ENCODE measurements at places on chromosomes 12 and 14.

DNA sequence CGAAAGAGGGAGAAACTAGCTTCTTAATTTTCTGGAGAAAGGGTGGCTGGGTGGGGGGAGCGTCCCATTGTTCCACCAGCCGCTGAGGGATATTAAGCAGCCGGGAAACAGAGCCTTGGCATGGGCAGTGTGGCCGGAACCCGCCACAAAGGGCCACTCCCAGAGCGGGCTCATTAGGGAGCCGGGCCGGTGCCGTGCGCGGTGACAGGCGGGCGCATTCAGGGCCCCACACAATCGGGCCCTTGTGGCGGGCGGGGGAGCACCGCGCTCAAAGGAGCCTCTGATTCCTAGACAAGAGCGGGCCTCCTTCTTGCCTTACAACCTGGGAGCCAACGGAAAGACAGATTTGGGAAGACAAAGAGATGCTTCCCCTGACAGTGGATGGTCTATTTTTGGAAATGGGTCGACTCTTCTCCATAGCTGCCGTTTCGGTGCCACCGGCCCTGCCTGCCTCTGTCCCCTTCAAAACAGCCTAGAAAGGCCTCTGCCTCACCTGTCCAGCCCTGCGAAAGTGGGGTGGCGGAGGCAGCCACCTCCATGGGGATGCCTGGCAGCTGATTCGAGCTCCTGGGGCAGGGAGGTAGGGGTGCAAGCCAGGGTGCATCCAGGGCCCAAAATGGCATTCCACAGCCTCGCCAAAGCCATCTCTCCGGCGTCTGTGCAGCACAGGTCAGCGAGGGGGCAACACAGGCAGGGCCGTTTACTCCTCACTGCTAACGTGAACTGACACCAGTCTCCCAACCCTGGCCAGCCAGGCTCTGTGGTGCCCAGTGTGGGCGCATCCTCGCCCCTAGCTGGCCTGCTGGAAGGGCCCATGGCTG lies 10.9 kb downstream of the CCDC85C start:
- DNase-seq = no peak

DNA sequence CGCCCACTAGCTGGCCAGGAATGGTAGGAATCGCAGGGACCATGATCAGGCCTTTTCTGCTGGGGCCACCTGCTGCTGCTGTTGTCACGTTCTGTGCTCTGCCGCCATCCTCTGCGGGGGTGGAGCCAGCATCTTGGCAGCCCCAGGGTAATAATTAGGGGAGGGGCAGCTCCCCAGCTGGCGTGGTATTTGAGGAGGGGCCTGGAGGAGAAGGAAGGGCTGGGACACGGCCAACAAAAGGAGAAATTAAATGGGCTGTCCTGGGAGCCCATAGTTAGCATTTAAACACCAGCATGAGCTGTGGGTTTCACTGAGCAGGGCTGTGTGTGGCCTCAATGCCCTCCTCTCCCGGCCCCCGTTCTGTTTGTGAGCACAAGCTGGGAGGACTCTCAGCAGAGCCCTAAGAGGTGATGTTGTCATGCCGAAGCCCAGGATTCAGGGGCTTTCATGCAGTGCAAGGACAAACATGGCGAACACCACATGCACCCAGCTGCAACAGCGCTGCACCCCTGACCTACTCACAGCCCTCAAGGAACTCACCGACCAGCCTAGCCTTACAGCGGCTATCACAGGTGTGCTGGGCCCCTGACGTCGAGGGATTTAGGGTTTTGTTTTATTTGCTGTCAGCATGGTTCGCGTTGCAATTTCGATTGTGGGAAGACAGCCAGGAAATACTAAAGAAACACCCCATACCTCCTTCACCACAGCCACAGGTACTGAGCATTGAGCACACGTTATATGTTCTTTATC lies 324.3 kb downstream of the CACNA1C start:
- DNase-seq = peak; percentile 16

GRCh38 chr12:9364224-9365176 lies 156.3 kb upstream of the PZP start:
- DNase-seq = no peak

- no peak for DNase-seq
These were observed 3.8 kb downstream of the DCN start for GRCh38 chr12:91178781-91179180.

DNA sequence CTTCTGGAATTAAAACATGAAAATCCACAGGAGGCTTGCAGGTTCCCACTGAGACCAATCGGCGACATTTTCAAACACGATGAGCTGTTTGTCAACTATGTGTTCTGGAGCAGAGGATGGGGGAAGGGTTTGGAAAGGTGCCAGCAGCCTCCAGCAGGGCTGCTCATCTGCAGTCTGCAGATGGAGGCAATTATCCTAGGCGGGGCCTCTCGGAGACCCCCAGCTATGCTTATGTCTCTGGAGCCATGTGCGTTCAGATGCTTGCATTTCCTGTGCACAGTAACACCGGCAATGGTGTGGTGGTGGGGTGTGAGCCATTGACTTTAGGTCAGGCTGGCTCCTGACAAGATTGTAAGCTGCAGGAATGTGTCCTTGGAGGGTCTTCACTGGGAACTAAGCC lies 51.7 kb downstream of the RPH3A start:
- no peak for DNase-seq

DNA sequence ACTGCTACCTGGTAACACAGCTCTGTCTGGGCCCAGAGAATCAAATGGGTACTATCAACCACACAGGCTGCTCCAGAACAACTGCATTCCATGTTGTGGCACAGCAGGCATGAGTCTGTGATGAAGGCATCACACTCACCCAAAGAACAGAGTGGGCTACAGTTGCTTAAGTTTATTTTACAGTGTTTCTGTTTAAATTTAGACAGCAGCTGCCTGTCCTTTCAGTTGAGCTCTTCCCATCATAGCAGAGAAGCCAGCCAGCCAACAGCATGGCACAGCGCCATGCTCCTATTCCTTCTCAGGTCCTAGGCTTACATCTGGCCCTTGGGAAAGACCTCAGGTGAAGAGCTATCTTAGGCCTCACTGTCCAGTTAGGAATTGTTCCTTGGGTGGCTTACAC lies 147.0 kb upstream of the FRMD6 start:
- no peak for DNase-seq

GRCh38 chr14:54881235-54881760 lies 21.3 kb downstream of the GCH1 start:
- peak; percentile 41 for DNase-seq

DNA sequence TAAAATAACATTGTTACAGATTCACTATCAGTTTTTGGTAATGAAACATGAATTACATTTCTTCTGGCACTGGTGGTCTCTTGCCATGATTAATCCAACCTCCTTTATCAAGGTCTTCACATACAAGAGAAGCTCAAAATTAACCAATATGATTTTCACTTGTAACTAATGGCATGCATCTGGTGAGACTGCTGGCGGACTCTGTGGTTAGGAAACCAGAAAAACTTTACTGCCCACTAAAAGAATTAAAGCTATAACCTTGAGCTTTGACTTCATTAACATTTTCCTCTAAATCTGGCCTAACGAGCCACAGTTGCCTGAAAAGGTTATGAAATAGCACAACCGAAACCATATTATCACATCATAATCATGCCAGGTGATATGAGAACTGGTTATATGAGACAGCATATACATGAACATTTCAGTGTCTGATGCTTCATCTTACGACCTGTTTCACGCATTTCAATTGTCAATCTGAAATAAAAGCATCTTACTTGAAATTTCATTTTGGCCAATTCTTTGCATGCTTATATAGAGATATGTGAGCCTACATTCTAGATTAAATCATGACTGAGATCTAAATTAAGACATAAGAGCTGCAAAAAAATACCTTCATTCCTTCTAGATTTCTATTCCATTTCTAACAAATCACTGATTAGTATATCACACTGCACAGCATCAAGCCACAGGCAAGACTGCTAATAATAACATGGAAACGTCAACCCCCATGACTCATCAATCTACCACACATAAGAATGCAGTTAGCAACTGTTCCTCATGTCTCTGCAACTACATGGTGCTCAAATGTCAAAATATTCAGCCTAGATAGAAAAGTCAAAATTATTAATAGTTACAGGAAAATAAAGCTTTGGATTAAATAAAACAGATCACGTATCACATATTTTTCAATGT lies 89.3 kb downstream of the OSBPL8 start:
- no peak for DNase-seq

DNA sequence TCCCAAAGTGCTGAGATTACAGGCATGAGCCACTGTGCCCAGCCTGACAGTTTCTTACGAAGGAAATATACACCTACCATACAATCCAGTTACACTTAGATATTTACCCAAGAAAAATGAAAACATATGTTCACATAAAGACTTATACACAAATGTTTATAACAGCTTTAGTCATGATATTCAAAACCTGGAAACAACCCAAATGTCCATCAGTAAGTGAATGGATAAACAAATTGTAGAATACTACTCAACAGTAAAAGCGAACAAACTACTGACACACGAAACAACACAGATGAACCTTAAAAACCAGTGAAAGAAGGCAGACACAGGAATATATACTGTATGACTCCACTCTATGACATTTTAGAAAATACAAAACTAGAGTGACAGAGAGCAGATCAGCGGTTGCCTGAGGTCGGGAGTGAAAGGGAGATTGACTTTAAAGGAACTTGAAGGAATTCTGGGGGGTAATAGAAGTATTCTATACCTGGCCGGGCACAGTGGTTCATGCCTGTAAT lies 83.6 kb downstream of the SPRING1 start:
- DNase-seq = no peak

- no peak for DNase-seq
These were observed 216.1 kb downstream of the TMEM132D start for GRCh38 chr12:129687731-129688130.

- DNase-seq = no peak
These were observed 132.7 kb upstream of the PARP11 start for GRCh38 chr12:4005851-4006430.

GRCh38 chr12:83800022-83800421 lies 1112.6 kb downstream of the SLC6A15 start:
- DNase-seq = no peak

- peak; percentile 27 for DNase-seq
These were observed at the start of gene GALNT16 for GRCh38 chr14:69259527-69260189. Gene GALNT16, plus strand, starts transcription at chr14:69260158. Its CDS starts 133 bp downstream, at chr14:69260291.

GRCh38 chr12:54126696-54127537 lies 61.9 kb downstream of the SMUG1 start:
- DNase-seq = peak; percentile 53

DNA sequence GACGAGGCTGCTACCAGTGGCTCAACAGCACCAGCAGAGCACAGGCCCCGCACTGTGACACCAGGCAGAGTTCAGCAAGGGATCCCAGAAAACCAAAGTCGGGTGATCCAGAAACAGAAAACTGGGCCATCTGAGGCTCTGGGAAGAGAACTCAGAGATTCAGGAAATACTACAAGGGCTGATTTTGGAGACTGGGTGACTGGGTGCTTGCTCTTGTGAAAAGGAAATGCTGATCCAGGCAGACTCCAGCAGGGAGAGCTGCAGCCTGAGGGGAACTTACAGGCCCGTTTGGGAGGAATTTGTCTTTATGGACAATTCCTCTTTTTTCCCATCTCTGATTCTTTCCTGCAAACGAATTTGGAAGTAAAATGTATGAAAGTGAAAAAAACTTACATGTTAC lies 28.2 kb downstream of the FOXN3 start:
- DNase-seq = no peak

GRCh38 chr12:132400011-132400641 lies 70.7 kb upstream of the GALNT9 start:
- DNase-seq = no peak

GRCh38 chr12:97275256-97275655 lies 187.3 kb upstream of the RMST start:
- no peak for DNase-seq

GRCh38 chr14:92786427-92786756 lies 7.7 kb upstream of the GOLGA5 start:
- no peak for DNase-seq

GRCh38 chr12:106831699-106832098 lies 57.2 kb downstream of the RIC8B start:
- no peak for DNase-seq

DNA sequence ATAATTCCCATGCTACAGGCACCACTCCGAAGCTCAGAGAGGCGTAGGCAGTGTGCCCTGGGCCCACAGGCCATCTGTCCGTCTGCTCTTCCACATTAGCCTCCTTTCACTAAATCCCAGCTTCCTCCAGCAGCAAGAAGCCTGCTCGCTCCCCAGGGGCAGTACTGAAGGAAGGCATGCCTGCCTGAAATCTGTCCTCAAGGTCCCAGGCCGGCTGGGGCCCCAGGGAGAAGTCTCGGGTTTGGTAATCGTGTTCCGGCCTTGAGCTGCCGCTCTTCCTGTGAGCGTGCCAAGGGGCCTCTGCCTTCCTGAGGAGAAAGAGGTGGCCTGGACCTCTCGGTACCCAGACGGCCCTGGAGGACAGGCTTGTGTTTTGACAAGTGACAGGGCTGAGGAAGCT lies 15.2 kb upstream of the DLK1 start:
- DNase-seq = no peak

DNA sequence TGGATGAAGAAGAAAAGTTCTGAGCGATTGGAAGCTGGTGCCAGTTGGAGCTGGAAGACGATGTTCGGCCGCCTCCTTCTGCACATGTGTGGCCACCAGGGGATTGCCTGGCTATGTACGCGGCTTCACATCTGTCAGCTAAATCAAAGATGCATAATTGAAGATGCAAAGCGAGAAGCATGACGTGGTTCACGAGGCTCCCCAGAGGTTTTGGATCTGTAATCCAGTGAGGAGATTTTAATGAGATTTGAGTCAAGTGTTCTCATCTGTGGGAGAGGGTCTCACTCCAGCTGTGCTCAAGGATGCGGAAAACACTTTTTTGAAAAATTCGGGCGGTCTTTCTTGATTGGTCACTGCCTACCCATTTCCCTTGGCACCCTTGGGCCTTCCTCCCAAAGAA lies 94.6 kb downstream of the PAX9 start:
- no peak for DNase-seq

DNA sequence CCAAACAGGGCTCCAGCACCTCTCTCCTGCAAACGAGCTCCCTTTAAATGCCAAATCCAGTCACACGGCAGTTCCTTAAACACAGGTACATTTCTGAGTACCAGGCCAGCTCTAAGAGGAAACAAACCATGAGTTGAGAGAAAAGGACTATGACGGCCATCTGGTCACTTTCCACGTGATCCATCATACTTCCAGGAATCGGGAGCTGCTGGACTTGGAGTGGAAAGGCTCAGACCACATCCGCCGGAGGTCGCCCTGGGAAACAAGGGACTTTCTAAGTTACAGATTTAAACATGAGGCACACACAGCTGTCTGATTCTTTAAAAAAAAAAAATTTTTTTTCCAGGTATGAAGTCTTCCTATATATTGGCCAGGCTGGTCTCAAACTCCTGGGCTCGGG lies 39.2 kb downstream of the ACADS start:
- DNase-seq = no peak

GRCh38 chr14:37329189-37330001 lies 131.7 kb downstream of the MIPOL1 start:
- DNase-seq = no peak

GRCh38 chr12:101746661-101747060 lies 7.4 kb upstream of the SYCP3 start:
- no peak for DNase-seq

DNA sequence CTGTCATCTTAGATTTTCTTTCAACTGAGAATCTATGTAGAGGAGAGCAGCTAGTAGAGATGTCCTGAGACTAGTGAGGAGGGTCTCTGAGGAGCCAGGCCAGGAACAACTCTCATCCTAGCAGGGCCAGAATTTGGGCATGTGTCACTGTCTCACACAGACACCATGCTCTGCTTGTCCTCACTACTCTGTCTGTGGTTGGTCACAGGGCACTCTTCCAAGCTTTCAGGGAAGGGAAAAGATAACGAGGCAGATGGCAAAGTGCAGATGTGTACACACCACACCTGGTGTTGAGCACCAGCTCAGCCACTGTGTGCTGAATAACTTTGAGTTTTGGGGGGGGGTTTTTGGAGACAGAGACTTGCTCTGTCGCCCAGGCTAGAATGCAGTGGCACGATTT lies 2.5 kb downstream of the SSPN start:
- DNase-seq = peak; percentile 42

Measured in mucosa of descending colon (tissue), 3 donors.